Stimulated activated CD4-positive, alpha-beta T cell treated with anti-CD3 and anti-CD28 coated beads, Interleukin-1b, Interleukin-23, amount 100 ng/mL, for 4 hours (primary cell): ENCODE measurements at places on chromosomes 2 and 18.

- DNase-seq = no peak
Observed at GRCh38 chr2:194491409-194492115, 1165.5 kb upstream of the SLC39A10 start.

- DNase-seq = no peak
Observed at GRCh38 chr2:74819702-74820101, 14.2 kb upstream of the HK2 start.

GRCh38 chr18:5488844-5489243 is 55.0 kb downstream of the EPB41L3 start:
- no peak for DNase-seq

DNA sequence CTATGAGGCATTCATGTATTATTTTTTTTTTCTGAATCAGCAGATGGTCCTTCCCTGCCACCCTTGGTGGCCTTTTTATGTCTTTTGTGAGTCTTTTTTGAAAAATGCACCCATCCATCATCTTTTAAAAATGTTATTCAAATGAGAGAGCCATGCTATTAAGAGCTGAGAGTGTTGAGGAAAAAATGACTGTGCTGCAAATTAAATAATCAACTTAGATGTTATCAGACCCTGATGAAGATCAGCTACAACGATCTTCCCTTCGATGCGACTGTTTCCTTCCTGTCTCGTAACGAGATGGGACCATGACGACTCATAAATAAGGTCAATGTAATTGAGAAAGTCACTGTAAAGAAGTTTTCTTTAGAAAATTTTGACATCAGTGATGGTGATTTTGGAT is 44.4 kb downstream of the TRIB2 start:
- no peak for DNase-seq

DNA sequence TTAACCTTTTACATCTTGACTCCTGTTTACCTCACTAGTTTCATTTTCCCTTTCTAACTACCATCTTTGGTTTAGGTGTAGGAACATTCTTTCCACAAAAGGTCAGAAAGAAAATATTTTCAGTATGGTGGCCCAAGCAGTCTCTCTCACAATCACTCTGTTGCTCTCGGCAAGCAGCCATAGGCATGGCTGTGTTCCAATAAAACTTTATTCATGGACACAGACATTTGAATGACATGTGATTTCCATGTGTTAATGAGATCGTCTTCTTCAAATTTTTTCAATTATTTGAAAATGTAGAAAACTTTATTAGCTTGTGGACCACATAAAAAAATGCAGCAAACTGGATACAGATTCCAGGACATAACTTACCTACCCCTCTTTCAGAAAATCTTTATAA is 109.7 kb upstream of the CNTNAP5 start:
- no peak for DNase-seq

DNA sequence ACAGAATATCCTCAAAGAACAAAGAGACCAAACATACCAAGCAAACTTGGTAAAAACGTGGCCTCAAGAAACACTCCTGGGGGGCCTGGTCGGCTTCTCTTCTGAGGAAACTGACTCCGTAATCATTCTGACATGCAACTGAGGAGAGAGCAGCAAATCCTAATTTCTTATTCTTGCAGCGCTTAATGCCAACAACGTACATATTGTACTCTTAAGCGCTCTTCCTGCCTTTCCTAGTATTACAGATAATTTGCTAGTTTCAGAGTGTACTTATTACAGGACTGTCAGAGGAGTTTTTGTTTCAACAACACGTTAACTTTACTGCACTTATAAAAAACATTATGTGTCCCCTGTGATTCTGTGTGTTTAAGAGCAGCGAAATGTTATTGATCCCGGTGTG is 64.9 kb downstream of the ZNF521 start:
- no peak for DNase-seq

GRCh38 chr18:50973367-50974126 is 5.7 kb downstream of the ELAC1 start:
- DNase-seq = no peak

GRCh38 chr2:109062145-109062858 is 66.7 kb upstream of the SH3RF3 start:
- DNase-seq = no peak

DNA sequence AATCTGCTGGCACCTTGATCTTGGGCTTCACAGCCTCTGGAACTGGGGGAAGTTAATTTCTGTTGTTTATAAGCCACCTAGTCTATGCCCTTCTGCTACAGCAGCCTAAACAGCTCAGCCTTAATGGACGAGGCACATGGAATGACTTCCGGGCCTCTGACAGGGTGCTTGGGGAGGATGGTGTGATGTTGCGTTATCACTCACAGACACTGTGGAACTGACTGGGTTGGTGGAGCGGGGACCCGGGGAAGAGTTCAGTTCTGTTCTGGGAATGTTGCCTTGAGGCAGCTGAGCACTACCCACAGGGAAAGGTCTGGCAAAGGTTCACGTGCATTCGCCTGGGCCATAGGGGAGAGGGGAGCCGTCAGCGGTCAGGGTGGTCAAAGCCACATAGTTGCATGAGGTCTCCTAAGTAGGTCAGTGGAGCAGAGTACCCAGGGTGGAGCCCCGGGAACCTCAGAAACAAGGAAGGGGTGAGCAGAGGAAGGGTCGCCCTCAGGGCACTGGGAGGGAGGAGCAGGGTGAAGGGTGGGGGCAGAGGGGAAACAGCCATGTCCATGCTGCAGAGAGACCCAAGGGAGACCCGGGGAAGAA is 36.2 kb downstream of the LRRFIP1 start:
- DNase-seq = no peak
